ENCODE measurements at places on chromosomes 13 and 19.

DNA sequence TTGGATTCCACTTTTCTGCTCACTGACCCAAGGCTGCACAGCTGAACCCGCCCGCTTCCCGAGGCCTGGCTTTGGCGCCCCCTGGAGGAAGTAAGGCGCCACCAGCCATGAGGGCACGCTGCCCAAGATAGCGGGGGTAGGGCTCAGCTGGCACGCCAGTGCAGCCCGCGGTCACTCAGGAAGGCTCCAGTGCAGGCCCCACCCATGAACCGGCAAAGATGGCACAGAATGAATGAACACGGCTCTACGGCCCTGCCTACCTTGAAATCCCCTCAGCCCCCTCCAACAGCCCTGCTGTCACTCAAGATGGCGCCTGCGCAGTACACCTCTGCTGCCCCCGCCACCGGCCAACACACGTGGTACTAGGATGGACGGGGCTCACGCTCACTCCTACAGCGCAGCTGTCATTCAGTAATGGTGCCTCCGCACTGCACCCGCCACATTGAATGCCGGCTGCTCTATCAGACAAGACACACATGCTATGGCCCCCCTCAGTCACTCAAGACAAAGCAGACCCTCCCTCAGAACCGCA lies 3.0 kb downstream of the PEG3 start:
- no peak for DNase-seq

- no peak for DNase-seq
Observed at GRCh38 chr13:102309110-102309509, 92.7 kb downstream of the FGF14 start.

GRCh38 chr13:35835989-35836388 lies 295.2 kb downstream of the DCLK1 start:
- no peak for DNase-seq

GRCh38 chr13:47628666-47629065 lies 372.4 kb downstream of the SUCLA2 start:
- DNase-seq: no peak

- no peak for DNase-seq
Observed at GRCh38 chr13:93307136-93307535, 80.5 kb downstream of the GPC6 start.

DNA sequence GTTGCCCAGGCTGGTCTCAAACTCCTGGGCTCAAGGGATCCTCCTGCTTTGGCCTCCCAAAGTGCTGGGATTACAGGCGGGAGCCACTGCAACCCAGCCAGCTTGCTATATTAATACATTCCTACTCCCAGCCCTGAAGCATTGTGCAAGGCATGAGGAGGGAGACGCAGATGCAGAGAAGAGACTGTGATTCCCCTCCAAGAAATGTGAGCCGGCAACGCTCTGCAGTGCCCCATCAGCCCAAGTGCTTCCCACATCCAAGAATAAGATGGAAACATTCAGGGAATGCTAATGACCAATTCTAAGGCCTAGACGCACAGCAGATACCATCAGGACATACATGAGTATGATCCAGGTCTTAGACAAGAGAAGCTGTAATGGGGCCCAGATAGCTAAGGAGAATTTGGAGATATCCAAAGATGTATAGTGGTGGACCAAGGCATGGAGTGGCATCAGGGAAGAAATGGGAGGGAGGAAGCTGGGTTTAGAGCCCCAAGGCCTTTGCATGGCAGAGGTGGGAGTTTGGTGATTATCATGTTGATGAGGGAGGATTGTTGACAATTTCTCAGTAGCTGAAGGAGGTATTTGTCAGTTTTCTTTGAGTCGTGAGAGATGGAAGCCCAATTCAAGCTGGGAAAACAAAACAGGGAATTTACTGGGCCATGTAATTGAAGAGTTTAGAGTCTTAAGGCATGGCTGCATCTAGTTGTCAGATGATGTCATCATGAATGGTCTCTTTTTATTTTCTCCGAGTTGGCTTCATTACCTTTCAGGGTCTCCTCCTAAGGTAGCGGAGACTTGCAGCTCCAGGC lies 2.9 kb downstream of the PPM1N start:
- DNase-seq: no peak

GRCh38 chr19:14748601-14749000 lies 29.8 kb downstream of the ADGRE2 start:
- DNase-seq: no peak

GRCh38 chr19:46303691-46304397 lies 7.0 kb downstream of the HIF3A start:
- DNase-seq: no peak

DNA sequence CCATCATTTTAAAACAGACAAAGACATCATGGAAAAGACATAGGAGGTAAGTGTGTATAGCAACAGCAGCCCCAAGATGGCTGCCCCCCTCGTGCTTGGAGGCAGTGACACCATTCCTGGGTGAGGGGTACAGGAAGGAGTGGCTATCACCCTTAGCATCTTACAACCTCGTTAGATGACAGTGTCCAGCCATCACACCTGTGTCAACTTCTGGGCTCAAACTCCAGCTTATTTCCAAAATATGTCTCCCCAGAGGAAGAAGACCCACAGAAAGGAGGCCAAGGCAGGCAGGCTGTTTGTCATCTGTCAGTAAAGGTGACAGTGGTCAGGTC lies 27.5 kb downstream of the EPS15L1 start:
- no peak for DNase-seq

- DNase-seq: no peak
Observed at GRCh38 chr13:77373502-77373901, 46.6 kb upstream of the MYCBP2 start.

Data from activated CD4-positive, alpha-beta T cell treated with anti-CD3 and anti-CD28 coated beads, Interleukin-2, amount 50 U/mL, for 24 hours (primary cell).